ENCODE measurements at places on chromosomes 2 and 18. TPM values are rescaled to one million over a fixed set of nuclear protein-coding genes. Genes with fewer than 3 reads are reported as not detected.

The GPR35 gene
- total RNA-seq = 0.83 TPM

The UGT1A8 gene
- not detected for total RNA-seq

DNA sequence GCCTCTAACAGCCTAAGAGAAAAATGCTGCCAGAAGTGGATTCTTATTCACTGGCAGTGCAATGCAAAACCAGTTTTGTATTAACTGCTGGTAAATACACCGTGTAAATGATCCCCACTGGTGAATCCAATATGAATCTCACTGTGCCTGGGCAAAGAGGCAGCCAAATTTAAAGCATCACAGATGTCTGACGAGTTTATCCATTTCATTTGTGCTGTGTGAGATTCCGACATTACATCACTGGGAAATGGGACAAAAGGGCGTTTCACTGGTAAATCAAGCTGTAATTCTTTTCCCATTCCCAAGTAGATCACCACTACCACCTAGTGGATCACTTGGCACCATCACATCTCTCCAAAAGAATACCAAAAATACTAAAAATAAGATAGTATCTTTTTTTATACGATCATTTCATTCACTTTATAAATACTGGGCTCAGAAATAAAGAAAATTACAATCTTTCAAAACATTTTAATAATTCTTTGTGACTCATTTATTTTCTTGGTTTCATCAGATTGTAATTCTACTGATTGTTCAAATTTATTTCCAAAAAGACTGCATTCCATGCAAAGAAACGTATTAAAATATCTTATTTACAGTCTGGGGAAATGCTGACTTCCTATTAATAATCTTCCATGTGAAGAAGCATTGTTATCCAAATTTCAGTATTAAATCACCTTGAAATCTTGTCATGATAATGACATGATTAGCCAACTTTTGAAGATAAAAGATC, 125.6 kb downstream of the GRB14 start:
- DNase-seq = no peak

DNA sequence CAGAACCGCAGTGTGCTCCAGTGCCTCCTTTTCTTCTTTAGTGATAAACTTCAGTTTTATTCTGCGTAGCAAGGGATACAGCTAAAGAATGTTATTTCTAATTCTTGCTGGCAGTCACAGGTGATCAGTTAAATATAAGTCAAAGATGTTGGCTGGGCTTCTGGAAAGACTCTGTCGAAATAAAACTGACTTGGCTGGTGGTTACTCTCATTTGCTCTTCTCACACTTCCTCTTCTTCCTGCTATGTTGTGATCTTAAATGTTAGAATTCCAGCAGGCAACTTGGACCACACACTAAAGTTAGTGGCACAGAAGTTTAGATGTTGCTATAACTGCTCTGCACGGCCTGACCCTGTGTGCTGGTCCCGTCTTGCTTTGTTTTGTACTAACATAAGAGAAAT, 278.6 kb downstream of the CDH19 start:
- no peak for DNase-seq
